ENCODE measurements at places on chromosomes 5 and 9.

DNA sequence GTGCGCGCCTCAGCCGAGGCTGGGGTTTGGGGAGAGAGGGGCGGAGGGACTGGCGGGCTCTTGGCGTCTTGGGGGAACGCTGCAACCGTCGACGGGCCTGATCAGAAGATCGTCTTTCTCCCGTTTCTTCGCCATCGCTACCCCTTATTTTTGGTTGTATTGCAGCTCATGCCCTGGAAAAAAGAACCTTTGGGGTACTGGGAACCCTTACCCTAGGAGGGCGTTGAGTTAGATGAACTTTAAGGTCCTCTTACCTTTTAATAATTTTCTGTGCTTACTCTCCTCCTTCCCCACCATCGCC lies 719 bp downstream of the PAIP2 start:
- DNase-seq = no peak

- no peak for DNase-seq
These were observed 90.7 kb downstream of the CACNA1B start for GRCh38 chr9:137968235-137968634.

DNA sequence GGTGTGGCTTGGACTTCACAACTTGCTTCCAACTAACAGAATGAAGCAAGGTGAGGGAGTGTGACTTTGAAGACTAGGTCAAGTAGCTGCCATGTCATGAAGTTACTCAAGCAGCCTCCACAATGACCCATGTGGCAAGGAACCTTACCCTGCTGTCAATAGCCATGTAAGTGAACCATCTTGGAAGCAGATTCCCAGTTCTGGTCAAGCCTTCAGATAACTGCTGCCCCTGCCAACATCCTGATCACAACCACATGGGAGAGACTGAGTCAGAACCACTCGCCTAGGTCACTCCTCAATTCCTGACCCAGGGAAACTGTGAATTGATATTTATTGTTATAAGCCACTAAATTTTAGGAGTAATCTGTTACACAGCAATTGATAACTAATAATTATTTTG lies 10.9 kb downstream of the ZCCHC10 start:
- DNase-seq = no peak

DNA sequence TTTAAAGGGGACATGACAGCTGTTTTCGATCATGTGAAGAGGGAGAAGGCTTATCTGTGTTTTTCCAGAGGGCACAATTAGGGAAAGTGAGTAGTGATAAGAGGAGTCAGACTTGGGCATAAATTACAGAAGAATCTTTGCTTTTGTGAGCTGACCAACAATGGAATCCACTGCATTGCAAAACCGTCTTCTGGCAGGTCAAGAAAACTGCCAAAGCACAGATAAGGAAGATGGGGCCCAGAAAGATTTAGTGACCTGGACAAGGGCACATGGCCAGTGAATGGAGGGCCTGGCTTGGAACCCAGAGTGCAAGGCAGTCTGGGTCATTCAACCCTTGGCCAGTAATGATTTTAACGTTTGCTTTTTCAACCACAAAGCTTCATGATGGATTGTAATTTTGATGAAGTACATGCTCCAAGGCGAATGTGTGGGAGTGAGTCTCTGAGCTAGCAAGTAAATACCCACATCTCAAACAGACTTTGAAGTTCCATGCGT lies 153.2 kb upstream of the MAST4 start:
- no peak for DNase-seq

DNA sequence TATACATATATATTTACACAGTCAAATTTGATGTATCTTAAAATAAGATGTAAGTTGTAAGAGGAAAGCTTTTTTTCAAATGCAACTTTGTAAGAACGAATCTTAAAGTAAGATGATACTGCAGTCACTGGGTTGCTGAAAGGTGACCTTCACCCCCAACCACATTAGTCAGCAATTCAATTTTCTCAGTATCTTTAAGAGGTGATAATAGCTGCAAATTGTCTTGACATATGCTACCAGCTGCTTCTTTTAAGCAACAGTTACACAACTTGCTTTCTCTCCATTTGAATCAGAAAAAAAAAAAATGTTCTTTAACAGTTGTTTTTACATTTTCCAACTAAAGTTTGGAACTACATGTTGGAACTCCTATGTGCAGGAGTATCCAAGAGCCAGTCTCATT lies 246.6 kb upstream of the CCNG1 start:
- DNase-seq = no peak

DNA sequence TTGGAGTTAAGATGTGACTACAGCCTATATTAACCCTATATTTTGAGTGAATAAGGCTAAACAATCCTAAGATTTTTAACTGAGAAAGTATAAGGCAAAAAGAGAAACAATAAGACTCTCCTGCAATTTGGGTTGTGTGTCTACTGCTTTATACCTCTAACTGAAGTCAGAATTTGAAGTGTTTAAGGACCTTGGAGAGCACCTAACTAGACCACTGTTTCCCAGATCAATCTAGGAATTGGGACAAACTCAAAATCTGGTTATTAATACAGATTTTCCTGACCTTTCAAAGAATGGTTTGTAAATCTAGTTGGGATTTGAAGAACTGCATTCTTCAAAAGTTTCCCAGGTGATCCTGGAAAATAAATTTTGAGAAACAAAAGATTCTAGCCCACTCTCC lies 42.1 kb downstream of the GABRA1 start:
- no peak for DNase-seq

GRCh38 chr5:35857606-35858205 lies 1.0 kb downstream of the IL7R start:
- peak; percentile 49 for DNase-seq

- DNase-seq = no peak
These were observed 311.6 kb upstream of the NREP start for GRCh38 chr5:112068593-112068992.

DNA sequence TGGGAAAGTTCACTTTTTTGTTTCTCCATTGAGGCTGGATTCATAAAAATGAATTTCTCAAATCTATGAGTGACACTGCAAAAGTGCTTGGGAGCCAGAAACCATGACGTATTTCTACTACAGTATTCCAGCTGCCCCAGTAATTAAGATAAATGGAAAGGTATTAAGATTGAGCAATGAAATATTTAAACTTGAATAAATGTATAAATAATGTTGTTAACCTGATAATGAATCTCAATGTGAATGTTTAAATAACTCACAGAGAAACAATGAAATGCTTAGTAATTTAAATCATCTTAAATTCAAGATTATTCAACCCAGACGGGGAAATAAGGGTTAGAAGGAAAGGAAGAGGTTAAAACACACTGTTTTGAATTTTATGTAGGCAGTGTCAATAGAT lies 11.2 kb upstream of the SRP19 start:
- no peak for DNase-seq

DNA sequence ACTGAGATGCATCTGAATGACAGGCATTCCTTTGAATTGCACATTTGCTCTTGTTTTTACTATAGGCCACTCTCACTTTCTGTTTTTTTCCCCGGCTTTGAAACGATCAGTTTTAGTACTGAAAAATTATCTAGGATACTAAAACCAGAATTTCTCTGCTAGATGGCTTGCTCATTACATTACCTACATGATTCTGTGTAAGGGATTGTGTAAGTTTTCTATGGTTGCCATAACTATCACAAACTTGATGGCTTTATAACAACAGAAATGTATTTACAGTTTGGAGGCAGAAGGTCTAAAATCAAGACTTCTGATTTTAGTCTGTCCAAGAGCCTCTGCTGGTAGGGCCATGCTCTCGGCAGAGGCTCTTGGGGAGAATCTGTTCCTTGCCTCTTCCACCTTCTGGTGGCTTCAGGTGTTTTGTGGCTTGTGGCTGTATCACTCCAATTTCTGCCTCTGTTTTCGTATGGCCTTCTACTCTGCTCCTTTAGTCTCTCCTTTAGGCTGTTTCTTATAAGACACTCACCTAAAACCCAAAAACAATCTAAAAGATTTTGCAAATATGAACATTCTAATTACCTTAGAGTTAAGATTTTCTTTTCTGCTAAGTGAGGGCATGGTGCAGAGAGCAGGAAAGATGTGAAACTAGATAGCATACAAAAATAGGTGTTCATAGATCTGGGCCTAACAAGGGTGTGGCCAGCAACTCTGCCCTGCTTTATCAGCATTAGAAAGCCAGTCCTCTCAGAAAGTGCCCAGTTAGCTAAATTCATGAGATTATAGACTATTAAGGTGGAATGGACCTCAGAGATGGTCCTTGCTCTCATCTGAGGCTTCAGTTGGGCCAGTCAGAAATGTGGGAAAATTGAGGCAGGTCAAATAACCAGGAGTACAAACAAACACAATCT lies 93.3 kb upstream of the CDKN2B start:
- DNase-seq = no peak

GRCh38 chr5:43433382-43433781 lies 21.2 kb upstream of the CCL28 start:
- no peak for DNase-seq

DNA sequence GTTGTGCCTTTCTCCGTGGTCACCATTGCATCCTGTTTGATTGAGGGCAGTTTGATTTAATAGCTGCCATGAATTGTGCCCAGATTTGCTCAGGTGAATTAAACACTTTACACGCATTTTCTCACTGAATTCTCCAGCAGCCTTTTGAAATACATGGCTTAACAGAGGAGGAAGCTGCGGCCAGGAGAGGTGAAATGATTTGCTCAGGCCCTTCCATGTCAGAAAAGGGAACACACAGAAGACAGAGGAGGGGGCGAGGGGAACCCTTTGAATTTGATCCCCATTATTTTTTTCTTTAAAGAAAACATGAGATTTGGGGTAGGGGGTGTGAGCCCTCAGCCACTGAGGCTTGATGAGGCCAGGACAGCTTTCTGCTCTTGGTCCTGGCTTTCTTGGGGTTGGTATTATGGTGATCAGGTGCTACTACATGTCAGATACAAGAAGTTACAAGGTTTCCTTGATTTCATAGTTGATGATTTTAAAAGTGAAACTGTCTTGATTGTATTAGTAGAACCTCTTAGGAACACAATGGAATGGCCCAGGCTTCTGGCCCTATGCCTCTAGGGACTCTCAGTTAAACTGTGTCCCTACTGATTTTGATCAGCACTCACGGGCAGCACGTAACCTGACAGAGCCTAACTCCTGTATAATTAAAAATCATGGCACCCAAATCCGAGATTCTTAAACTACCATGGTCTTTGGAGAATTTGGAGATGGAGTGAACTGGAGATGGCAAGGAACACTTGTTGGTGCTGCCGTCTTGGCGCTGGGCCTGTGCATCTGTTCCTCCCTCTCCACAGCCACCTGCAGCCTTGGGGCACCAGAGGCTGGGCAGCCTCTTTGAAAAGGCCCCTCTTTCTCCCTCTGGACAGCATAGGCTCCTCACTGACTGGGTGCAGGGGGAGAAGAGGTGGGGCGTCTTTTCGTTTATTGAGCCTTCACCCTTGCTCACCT lies 107.9 kb downstream of the TRIO start:
- no peak for DNase-seq

GRCh38 chr9:123395689-123396511 lies 39.9 kb downstream of the CRB2 start:
- DNase-seq = no peak

DNA sequence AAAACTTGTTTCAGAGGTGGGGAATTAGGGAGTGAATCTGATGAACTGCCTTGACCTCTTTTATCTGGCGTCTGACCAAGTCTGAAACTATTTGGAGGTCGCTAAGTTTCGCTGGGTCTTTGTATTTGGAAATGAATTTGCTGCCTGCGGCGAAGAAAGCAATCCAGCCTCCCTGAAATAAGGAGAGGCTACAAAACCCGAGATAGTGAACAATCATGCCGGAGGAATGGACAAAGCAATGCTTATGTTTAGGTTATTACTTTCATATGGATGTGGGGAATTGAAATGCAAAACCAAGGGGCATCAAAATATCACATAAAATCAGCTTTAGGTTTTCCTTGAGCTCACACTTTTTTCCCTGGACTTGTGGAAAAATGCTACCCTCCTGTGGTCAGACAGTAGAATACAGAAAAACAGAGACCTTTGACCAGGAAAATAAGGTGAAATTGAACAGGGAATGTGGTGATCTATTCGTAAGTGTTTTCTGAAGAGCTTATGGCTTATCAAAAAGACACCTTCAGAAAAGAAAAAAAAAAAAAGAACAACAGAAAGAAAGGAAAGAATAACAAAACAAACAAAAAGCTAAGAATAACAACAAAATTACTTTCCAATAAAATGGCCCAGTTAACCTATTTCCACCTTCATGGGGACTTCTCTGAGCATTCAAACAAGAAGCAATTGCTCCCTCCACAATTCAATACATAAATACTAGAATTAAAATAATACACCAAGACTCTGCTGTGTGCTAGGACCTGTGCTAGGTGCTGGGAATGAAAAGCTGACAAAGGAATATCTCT lies 68.6 kb upstream of the DPYSL3 start:
- DNase-seq = no peak

- DNase-seq = no peak
These were observed 134.4 kb downstream of the GHR start for GRCh38 chr5:42557689-42558088.

Data from astrocyte of the cerebellum (primary cell).